Neural progenitor cell (in vitro differentiated cells): ENCODE measurements at places on chromosomes 3 and 15.

- peak; percentile 52 for DNase-seq
These were observed 658 bp downstream of the EOGT start for GRCh38 chr3:69012800-69013252.

GRCh38 chr3:163368168-163368567 is 1710.1 kb downstream of the SI start:
- DNase-seq, result no peak

DNA sequence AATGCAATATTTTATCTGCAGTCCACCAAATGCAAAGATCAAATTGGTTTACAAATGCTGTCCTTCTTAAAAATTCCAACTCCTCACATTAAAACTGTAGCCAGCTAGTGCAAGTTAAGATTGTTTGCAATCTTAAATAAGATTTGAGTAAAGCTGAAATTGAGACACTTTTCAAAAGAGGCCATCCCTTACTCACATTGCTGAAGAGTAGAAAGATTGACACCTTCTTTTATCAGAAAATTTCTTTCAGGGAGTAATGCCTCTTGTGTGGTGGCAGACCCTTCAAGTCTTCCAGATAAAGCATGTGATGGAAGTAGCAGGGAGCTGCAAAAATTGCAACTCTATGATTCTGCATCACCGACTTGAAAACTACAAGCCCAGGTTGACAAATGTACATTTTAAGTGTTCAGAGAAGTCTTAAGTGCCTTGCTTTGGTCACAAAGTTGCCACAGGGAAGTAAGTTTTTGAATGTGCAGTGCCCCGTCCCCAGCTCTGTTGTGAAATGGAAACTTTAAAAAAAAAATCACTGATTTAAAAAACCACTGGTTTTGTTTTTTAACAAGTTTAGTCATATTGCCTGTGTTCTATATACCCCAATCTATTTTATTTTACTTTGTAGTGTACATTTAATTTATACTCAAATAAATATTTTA is 12.6 kb downstream of the CD86 start:
- DNase-seq, result no peak

DNA sequence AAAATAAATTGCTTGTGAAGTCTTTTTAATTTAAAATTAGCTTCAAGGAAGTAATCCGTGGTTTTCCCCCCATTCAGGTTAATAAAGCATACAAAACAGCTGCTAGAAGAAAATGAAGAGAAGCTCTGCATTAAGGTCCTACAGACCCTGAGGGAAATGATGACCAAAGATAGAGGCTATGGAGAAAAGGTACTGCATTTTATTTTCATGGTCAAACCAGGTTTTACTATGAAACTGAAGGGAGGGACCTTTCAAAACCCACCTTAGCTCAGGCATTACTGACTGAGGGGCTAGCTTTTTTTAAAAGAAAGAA is 218.5 kb downstream of the ITPR1 start:
- DNase-seq, result no peak

GRCh38 chr15:59329570-59330350 is 42.9 kb downstream of the MYO1E start:
- DNase-seq, result no peak

DNA sequence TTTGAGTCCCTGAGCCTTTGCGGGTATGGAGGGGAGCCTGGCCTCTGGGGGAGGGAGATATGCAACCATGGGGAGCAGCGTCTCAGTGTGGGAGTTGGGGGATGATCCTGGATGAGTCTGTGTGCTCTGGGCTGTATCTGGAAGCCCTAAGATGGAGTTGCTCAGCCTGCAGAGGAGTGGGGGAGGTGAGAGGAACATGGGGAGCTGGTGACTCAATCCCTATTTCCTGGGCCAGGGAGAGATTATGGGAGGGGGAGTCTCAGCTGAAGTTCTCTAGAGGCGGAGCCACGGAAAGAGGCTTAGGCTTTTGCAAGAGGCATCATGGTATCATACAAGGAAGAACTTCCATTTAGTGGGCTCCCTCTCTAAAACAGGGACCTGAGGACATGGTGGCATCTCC is 59.5 kb upstream of the TMEM115 start:
- DNase-seq, result no peak

DNA sequence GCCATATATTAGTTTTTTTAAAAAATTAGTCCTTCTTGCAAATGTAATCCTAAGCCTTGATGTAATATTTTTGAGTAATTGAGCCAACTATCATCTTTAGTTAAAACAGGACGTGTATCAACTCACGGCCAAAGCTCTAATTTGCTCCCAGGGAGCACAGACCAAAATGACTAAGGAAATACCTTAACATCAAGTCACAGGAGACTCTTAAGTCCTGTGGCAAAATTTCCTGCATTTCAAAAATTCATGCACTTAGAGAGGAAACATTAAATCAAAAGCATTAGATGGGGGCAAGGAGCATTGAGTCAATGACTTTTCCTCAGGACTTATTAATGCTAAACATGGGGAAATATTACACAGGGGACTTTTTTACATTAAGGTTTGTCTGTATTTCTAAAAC is 276.0 kb downstream of the MFSD1 start:
- no peak for DNase-seq

DNA sequence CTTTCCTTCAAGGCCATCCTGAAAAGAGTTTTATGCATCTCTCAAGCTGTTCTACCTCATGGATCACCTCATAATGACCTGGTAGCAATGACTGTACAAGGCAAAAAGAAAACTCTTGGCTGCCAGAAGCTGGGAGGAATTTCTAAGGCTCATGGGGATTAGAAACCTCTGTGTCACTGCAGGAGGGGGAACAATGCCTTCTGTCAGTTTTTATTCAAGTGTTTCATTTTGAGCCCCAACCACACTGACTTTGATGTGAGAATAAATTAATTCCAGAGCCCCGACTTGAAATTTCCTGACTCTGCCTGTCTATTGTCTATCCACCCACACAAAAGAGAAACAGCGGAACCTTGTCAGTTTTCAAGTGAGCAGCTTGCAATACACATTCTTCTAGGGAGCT is 58.7 kb upstream of the MRPL3 start:
- DNase-seq, result peak; percentile 54

DNA sequence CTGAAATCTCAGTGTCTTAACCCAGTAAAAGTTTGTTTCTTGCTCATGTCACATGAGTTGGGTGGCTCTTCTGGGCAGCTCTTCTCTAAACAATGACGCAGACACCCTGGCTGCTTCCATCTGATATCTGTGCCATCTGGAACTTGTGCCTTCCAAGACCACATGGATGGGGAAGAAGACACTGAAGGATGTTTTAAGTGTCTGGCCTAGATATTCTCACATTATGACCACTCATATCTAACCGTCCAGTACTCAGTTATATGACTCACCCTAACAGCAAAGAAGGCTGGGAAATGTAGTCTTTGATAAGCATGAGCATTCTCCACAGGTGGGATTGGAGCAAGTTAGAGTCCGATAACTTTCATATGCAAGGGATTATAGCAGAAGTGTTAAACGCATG is 66.4 kb downstream of the RYR3 start:
- DNase-seq, result no peak

DNA sequence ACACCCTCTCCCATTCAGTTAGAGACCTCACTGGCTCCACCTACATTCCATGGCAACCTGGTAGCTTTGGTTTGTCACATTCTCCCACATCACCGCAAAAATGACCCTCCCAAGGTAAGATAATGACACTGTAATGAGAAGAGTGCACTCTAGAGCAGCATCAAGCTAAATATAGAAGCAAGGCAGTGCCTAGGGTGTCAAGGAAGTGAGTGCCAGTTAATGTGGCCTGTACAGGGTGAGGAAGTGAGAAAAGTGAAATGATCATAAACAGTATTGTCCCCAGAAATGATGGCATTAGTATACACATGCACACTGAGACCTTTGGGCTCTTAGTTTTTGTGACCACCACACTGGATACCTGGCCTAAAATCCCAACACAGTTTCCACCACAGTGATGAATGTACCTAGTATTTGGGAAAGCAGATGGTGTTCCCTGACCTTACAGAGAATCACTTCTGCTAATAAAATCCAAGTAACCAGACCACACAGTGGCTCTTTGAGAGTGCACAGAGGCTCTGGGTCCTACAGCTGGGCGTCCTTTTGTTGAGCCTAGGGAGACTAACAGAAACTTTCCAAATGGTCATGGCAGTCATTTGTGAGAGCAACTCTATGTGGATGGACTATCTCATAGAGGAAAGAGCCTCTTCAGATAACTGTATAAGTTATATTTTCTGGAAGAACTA is 106.6 kb downstream of the ARPP21 start:
- no peak for DNase-seq

DNA sequence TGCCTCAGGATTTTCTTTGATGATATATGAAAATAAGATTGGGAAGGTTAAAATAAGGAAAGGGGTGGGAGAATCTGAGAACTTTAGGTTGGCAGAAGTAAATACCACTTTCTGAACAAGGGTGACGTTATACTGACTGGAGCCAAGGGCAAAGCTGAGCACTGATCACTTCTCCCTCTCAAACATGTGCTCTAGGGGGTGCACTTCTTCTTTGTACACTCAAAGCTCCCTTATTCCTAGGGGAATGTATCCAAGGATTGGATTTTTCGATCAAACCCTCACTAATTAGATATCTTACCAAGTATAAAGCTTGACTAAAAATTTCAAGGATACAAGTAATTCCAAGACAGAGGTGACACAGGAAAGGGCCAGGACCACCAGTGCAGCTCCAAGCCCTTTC is 243.9 kb upstream of the UMPS start:
- DNase-seq, result no peak

- DNase-seq, result peak; percentile 81
These were observed 13.1 kb upstream of the BLOC1S6 start for GRCh38 chr15:45573961-45574629.

GRCh38 chr3:104909198-104909597 is 457.5 kb upstream of the ALCAM start:
- no peak for DNase-seq

DNA sequence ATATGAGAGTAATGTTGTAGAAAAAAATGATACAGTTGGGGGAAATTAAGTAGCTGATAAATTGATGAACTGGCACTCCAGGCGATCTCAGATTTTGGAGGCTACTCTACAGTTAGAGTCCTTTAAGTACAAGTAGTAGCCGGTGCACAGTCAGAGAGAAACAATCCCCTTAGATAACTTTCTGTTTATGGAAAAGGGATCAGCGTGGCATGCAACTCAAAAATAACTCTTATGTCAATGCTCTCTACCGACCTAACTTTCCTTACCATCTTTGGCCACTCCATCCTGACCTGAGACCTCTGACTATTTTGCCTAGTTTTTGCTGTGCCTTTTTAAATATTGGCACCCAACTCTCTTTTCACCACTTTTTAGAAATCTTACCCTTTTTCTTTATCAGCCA is 299.6 kb downstream of the UNC13C start:
- no peak for DNase-seq

DNA sequence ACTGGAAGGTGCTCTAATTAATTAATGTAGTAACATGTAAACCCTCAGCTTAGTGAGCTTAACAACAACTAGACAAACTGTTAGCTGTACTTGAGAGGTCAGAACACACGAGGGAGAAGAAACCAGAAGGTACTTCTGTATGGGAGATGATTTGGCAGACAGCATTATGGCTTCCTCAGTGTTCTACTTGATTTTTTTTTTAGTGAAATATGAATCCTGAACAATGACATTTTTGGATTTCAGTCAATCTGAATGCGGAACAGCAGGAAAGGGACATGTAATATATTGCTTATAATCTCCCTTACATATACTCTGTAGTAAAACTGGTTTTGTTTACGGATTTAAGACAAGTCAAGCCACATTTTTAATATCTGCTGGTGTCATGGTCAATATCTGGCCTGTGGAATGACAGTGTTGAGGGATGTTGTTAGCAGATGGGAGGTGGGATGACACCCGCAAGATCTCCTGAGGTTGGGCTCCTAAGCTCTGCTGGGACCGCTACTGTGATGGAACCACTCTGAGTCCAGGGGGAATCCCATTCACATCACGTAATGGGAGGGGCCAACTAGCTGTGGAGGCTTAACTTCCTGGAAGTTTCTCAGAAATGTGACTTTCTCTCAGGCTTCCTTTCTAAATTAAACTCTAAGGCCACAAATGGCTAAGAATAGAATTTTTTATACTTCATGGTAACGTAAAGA is 18.7 kb downstream of the TNFAIP8L3 start:
- DNase-seq, result no peak

GRCh38 chr15:96340598-96341512 is 10.4 kb downstream of the NR2F2 start:
- peak; percentile 90 for DNase-seq

GRCh38 chr3:46892285-46893145 is 15.0 kb downstream of the PTH1R start:
- DNase-seq, result peak; percentile 93

DNA sequence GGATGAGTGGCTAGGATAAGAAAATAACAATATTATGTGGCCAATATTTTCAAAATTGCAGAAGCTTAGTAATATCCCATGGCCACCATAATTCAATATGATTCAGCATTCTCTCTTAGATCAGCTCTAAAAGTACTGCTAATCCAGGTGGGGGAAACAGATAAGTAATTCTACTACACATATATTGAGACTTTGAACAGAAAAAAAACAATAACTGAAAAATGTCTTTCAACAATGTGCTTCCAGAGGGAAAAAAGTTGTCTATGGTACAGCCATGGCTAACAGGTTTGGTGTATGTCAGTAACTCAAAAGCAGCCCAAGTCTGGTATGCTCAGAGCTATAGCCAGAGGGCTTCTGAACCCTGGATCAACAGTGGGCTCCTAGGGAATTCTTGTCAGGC is 42.4 kb upstream of the PPIB start:
- no peak for DNase-seq

GRCh38 chr3:118380576-118380975 is 654.1 kb downstream of the IGSF11 start:
- no peak for DNase-seq

DNA sequence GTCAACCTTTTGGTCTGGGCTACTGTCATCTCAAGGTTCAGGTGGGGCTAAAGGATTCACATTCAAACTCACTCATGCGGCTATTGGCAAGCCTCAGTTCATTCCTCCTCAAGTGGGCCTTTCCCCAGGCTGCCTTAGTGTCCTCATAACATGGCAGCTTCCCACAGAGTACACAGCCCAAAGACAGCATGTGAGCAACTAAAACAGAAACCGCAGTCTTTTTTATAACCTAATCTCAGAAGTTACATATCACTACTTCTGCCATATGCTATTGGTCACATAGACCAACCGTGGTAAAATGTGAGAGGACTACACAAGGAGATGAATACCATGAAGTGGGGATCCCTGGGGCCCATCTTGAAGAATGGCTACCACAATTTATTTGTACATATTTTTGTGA is 4.5 kb upstream of the CEP70 start:
- DNase-seq, result no peak

GRCh38 chr3:99656624-99657023 is 18.2 kb downstream of the COL8A1 start:
- DNase-seq, result no peak

DNA sequence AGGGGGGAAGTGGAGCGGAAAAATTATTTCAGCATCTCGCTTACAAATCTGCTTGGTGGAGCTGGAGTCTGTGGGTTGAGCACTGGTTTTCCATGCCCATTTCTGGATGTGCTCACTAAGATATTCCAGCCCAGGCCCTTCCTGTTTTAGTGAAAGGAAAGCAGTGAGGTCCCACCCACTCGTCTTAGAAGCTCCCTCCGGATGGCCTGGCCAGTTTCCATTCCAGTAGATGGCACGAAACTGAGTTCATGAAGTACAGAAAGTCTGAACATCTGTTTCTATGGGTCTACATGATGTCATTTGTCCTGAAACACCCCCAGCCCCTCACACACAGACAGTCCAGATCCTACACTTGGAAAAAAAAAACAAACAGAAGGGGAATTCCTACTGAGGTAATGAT is 31.9 kb upstream of the THSD4 start:
- DNase-seq, result no peak

- no peak for DNase-seq
These were observed 65.0 kb downstream of the SETD2 start for GRCh38 chr3:47098910-47099309.

GRCh38 chr3:61420136-61420759 is 141.1 kb upstream of the PTPRG start:
- no peak for DNase-seq
